ENCODE measurements at places on chromosomes 13 and 19.

- no peak for DNase-seq
Observed at GRCh38 chr19:20607943-20608342, 42.4 kb upstream of the ZNF737 start.

- DNase-seq = no peak
Observed at GRCh38 chr13:114097212-114097892, 35.1 kb downstream of the RASA3 start.

- DNase-seq = peak; percentile 17
Observed at GRCh38 chr13:40116008-40116407, 460.5 kb downstream of the COG6 start.

- no peak for DNase-seq
Observed at GRCh38 chr19:30077851-30078355, 135.9 kb downstream of the URI1 start.

GRCh38 chr19:10701955-10702525 is 801 bp downstream of the QTRT1 start:
- DNase-seq = no peak

DNA sequence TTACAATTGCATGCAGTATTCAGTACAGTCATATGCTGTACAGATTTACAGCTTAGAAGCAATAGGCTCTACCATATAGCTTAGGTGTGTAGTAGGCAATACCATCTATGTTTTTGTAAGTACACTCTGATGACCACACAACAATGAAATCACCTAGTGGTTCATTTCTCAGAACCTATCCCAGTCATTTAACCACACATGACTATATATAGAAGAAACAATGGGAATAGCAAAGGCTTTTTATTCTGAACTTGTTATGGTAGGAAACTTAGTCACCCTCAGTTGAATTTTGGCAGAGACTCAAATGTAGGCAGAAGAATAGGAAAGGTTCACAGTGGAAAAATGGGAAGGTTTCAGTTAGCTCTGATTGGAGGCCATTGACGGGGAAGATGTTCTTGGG is 1075.1 kb upstream of the MIR17HG start:
- DNase-seq = no peak

- DNase-seq = no peak
Observed at GRCh38 chr19:50214699-50215543, 11.5 kb downstream of the MYH14 start.

DNA sequence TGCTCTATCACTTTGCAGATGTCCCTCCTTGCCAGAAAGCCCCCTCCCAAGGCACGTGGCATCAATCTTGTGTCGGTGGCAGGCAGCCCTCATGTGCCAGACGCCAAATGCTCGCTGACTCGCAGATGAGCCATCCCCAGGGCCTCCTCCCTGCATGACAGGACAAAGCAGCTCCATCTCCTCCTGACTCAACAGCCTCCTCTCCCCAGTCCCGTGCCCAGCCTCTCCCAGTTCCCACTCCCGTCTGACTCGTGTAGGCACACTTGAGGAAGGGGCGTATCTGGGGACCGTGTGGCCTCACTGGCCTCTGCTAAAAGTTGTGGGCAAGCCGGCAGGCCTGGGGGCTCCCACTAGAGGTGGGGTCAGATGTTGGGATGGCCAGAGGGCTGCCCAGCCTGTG is 133.6 kb downstream of the STK24 start:
- no peak for DNase-seq

- no peak for DNase-seq
Observed at GRCh38 chr19:49860336-49861102, 6.9 kb downstream of the PNKP start.

DNA sequence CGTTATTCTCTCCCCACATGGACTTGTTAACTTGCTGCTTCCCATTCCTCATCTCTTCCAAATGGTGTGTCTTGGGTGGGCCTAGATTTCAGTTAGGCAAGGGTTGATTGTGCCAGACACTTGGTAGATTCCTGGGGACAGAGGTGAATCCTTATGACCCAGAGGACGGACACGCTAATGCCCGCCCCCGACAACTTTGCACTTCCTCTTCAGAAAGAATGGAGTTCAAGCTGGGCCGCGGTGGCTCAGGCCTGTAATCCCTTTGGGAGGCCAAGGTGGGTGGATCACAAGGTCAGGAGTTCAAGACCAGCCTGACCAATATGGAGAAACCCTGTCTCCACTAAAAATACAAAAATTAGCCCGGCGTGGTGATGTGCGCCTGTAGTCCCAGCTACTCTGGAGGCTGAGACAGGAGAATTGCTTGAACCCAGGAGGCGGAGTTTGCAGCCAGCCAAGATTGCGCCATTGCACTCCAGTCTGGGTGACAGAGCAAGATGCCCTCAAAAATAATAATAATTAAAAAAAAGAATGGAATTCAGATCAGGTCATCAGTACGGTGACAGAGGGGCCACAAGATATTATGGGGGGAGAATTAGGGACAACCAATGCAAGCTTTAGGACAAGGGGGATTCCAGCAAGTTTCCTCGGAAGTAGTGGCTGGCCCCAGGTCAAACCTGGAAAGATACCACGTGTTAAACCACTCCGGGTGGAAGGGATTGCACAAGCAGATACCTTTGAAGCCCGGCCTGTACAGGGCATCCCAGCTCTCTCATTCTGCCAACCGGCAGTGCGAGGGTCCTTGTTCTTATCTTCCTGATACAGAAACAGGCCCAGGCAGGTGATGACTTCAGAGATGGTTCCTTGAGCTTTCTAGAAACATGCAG is 2.7 kb downstream of the MYO9B start:
- DNase-seq = no peak

- DNase-seq = no peak
Observed at GRCh38 chr13:87669379-87669978, 1.7 kb upstream of the SLITRK5 start.

DNA sequence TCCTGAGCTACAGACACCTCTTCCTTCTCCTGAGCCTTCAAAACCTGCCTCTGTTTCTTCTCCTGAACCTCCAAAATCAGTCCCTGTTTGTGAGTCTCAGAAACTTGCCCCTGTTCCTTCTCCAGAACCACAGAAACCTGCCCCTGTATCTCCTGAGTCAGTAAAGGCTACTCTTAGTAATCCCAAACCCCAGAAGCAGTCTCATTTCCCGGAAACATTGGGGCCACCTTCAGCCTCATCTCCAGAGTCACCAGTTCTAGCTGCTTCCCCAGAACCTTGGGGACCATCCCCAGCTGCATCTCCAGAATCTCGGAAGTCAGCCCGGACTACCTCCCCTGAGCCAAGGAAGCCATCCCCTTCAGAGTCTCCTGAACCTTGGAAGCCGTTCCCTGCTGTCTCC is 10.0 kb downstream of the CHAMP1 start:
- no peak for DNase-seq

- DNase-seq = no peak
Observed at GRCh38 chr19:5048727-5049553, 80.0 kb downstream of the KDM4B start.

- no peak for DNase-seq
Observed at GRCh38 chr19:18657590-18658365, 20.9 kb downstream of the KLHL26 start.

GRCh38 chr19:13356686-13357280 is 149.5 kb downstream of the CACNA1A start:
- DNase-seq = no peak

DNA sequence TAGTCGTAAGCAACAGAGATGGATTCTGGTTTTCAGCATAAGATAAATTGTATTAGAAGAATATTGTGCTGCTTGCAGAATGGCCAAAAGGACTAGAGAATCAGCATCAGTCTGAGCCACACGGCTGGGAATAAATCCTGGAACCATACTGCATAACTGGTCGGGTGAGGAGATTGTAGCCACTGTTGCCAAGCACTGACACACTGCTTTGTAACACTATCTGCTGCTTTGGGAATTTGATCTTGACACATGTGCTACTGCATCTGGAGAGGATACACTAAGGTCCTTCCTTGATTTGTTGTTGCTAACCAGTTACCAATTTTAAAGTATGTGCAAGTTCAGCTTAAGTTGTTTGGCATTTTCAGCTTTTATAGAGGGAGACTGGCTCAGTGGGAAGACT is 1.9 kb downstream of the HNRNPA1L2 start:
- DNase-seq = no peak

DNA sequence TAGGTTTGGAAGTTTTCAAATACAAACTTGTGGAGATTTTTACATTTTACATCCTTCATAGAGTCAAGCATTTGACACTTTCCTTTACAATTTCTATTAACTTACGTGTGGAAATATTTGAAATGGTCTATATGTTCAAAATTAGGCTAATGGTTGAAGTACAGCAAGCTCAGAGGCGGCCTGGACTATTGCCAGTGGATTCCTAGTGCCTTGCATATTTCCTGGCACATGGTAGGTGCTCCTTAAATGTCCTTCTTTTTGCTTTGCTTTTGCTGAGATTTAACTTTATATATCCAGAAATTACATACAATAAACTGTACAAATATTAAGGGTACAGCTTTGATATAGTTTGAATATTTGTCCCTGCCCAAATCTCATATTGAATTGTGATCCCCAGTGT is 93.9 kb downstream of the UBL3 start:
- no peak for DNase-seq

- DNase-seq = no peak
Observed at GRCh38 chr13:82747291-82747690, 1135.0 kb downstream of the SLITRK1 start.

DNA sequence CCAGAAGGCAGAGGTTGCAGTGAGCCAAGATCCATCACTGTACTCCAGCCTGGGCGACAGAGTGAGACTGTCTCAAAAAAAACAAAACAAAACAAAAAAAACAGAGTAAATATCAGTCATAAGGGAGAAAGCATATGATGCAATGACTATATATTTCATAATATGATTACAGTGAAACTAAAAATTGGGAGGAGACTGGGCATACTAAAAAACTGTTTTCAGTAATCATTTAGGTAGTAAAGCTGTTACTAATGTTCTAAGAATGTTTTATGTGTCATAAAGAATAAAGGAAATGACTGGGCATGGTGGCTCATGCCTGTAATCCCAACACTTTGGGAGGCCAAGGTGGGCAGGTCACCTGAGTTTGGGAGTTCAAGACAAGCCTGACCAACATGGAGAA is 15.9 kb downstream of the ZNF573 start:
- DNase-seq = no peak

DNA sequence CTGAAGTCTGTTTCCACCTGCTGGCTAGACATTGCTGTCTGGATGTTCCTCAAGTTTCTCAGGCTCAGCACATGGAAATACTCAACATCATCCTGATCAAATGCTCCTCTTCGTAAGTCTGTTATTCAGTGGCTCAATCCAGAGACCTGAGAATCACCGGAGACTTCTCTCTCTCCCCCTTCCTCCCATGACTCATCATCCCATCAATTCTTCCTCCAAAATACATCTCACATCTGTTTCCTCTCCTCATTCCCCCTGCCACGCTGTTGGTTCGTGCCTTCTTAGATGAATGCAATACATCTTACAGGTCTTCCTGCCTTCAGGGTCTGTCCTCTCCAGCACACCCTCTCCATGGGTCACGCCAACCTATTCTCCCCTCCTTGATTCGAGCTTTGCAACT is 7.4 kb upstream of the RXFP2 start:
- DNase-seq = no peak

DNA sequence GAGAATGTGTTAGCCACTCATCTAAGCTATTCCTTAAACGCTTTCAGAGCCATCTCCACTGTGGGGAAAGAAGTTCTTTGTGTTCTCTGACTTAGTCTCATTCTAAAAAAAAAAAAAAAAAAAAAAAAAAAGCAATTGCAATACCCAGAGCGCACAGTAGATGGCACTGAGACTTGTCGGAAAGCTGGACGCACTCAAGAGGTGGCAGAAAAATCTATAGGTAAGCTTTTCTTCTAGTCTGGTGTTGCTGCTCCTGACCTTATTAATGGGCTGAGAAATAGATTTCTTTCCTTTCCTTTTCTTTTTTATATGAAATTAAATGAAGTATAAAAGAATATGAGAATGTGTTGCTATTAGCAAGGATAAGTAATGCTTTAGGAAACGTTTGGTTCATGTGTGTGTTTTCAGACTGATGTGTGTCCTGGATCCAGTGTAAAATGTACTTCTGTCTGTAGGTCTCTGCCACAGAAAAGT is 4.7 kb upstream of the GJB2 start:
- no peak for DNase-seq
